Effector CD8-positive, alpha-beta T cell (primary cell): ENCODE measurements at places on chromosomes 1 and 21.

- no peak for DNase-seq
Observed at GRCh38 chr1:36561361-36561724, 78.6 kb upstream of the CSF3R start.

DNA sequence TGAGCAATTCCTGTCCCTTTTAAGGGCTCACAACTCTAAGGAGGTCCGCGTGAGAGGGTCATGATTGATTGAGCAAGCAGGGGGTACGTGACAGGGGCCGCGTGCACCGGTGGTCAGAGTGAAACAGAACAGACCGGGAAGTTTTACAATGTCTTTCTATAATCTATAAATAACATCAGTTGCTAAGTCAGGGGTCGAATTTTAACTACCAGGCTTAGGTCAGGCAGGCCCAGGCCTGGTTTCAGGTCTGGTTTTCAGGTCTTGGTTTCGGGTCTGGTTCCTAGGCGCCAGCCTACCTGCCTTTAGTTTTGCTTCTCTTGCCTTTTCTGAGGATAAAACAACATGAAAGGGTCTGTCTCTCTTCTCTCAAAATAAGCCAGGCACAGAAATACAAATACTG lies 476.0 kb upstream of the CAMK1G start:
- DNase-seq, result no peak

- DNase-seq, result peak; percentile 75
Observed at GRCh38 chr1:150579110-150579944, at the start of gene MCL1. MCL1 (minus strand) TSS chr1:150579610; CDS start chr1:150579530, 80 bp downstream.

DNA sequence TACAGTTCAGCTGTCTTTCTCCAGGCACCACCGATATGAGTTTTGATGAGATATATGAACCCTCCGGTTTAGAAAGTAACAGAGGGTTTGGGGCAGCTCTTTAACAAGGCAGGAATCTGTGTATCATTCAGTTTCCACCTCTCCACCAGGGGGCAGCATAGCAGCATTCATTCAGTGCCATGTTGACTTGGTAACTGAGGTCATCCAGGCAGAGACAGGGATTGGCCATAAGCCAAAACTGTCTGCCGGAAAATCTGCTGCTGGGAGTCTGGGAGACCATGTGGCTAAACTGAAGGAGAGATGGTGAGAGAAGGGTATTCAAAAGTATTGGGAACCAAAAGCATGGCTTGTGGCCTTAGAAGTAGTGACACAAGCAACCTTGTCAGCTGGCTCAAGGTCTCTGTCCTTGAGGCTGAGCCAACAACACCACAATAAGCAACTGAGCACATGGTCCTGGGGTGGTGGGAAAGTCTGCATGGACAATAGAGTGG lies 98.5 kb downstream of the LMX1A start:
- no peak for DNase-seq

DNA sequence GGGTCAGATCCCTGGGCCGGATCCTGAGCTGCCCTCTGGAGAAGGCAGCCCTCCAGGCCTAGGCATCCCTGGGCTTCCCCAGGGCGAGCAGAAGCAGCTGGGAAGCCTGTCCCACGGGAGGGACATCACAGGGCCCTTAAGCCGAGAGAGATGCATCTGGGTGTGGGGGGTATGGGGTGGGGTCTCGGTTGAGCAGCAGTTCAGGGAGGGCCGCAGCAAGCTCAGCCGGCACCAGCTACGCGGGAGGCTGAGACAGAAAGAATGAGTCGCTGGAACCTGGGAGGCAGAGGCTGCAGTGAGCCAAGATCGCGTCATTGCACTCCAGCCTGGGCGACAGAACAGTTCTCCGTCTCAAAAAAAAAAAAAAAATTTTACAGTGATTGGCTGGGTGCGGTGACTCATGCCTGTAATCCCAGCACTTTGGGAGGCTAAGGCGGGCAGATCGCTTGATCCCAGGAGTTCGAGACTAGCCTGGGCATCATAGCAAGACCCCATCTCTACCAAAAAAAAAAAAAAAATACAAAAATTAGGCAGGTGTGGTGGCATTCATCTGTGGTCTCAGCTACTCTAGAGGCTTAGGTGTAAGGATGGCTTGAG lies 37.7 kb downstream of the RRP1 start:
- DNase-seq, result no peak

- no peak for DNase-seq
Observed at GRCh38 chr1:77538956-77539518, 143.4 kb downstream of the ZZZ3 start.

- peak; percentile 6 for DNase-seq
Observed at GRCh38 chr1:59926381-59927123, at the start of gene CYP2J2. CYP2J2 (minus strand) TSS chr1:59926773; CDS start chr1:59926746, 27 bp downstream.
